ENCODE measurements at places on chromosomes 4 and X.

DNA sequence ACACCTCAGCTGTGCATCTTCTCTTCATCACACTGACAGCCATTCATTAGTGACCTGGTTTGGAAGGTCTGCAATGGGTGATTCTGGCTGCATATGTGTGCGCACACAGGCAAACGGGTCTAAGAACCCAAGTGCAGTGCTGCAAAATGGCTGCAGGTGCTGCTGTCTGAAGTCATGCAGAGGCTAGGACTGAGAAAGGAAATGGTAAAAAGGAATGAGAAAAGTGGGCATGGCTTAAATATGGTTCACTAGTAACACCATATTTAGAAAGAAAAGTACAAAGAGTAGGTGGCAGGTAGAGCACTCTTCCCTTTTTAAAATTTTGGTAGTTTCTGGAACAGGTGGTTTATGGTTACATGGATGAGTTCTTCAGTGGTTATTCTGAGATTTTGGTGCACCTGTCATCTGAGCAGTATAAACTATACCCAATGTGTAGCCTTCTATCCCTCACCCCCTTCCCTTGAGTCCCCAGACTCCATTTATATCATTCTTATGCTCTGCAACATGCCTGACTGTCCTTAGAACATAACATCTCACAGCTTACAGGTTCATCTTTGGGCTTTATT, 78.4 kb downstream of the CCNG2 start:
- no peak for DNase-seq

DNA sequence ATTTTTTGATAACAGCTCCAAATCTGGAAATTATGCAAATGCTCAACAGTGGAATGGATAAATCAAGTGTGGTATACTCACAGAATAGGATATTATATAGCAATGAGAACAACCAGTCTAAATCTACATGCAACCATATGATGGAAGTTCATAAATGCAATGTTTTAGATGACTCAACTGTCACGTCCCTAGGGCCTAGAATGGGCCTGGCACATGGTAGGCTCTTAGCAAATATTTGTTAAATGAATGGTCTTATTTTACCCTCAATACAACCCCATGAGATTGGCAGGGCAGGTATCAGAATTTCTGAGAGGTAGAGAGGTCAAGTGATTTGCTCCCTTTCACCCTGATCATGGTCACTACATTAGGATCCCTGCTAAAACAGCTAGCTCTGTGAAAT, 14.6 kb upstream of the NKX3-2 start:
- no peak for DNase-seq

GRCh38 chr4:148980782-148981480, 538.7 kb upstream of the NR3C2 start:
- peak; percentile 22 for DNase-seq

DNA sequence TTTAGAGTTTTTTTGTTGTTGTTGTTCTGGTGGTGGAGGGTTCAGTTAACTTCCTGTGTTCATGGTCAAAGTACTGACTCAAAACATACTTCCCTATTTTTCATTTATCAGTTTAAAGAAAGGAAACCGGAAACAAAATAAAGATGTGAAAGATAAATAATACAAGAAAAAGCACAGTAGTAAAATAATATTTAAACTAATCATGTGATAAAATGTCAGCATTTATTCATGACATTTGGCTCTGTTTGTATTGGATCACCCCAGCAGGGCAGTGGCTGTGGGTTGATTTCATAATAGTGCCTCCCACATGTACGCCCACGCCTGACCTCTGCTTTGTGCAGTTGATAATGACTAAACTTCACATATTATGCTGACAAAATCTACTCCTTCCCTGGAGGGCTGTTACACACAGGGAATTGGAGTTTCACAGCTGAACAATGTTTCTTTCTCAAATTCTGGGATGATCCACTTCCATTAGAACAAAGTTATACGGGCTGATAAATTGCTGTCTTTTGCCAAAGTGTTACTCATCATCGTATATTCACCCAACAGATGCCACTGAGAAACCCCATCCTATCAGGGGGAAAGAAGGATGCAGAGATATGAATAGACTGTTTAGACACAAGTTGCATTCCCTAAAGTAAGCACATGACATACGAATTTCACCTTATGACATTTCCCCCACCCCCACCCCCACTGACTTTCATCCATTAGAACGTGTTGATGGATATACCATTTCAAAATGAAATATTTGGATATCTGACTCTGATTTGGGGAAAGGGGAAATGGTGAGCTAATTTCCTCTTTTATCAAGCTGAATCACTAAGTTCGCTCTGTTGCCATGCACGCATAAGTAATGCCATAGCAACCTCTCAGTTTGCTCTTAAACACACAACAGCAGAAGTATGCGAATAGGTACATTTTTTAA, 48.3 kb downstream of the AMELX start:
- no peak for DNase-seq

DNA sequence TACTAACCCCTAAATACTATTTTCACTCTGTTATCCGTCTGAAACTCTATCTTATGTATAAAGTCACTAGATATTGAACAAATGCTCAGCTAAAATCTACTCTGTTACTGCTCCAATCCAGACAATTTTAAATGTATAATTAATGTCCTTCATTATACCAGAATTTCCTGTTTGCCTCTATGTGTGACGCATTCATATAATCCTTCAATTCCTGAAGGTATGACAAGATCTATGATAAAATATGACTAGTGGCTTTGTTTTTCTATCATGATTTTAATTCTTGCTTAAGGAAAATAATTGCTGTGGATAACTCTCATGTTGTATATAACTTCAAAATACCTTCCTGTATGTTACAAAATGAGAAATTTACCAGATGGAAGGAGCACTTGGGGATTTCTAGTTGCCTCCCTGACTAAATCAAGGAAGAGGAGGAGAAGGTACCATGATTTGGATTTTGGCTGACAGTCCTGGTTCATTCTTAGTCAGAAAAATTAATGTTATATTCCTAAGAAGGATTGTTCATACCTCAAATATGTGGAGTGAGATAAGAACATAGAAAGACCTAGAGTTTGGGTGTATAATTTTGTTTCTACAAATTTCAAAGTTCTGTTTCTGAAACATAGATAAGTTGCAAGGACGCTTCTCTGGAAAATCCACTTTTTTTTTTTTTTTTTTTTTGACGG, 4.9 kb downstream of the CXCL6 start:
- no peak for DNase-seq

- DNase-seq: no peak
These were observed 254.4 kb downstream of the BCOR start for GRCh38 chrX:39843318-39843717.

Data from hindlimb muscle (tissue), 1 donor.